Foreskin fibroblast (primary cell): ENCODE measurements at places on chromosomes 12 and 14.

DNA sequence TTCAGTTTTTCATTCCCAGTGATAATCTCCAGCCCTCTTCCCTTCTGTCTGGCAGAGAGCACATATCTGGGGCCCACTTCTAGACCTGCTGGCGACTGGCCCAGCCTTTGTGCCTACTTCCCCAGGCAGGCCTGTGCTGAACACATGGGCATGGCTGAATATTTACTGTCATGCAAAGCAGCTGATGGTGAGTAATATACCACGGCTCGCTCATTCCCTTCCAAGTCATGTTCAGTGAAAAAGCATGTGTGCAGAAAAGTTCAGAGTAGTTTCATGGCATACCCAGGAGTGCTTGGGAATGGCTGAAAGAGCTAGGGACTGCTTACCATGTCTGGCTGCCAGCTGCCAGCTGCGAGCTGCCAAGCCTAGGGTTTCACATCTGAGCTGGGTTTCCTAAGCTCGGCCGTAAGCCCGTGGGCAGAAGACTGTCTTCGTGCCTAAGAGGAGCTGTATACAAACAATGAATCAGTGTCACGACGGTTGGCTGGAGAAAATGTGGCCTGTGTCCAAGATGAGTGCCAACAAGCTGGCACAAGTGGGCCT is 179.9 kb upstream of the PELI2 start:
- DNase-seq: peak; percentile 91

- no peak for DNase-seq
Measured at GRCh38 chr14:45267071-45267470, 14.1 kb upstream of the MIS18BP1 start.

GRCh38 chr12:46933947-46934346 is 108.2 kb upstream of the SLC38A4 start:
- peak; percentile 80 for DNase-seq

DNA sequence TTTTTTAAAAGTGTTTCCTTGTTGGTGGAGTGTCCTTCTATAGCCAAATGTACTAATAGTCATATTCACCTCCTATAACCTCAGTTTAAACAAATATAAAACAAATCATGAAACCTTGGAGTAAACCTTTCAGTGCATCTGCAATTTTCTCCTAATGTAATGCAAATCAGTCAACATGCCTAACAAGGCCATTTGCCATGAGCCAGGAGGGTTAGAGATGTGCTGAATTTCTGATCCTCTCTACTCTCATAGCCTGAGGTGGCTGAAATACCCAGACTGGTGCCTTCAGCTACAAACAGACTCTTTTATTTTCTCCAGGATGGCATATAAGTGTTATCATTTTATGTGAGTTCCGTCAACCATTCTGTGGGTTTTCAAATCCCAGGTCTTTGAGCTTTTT is 908.1 kb downstream of the GALC start:
- DNase-seq: no peak

DNA sequence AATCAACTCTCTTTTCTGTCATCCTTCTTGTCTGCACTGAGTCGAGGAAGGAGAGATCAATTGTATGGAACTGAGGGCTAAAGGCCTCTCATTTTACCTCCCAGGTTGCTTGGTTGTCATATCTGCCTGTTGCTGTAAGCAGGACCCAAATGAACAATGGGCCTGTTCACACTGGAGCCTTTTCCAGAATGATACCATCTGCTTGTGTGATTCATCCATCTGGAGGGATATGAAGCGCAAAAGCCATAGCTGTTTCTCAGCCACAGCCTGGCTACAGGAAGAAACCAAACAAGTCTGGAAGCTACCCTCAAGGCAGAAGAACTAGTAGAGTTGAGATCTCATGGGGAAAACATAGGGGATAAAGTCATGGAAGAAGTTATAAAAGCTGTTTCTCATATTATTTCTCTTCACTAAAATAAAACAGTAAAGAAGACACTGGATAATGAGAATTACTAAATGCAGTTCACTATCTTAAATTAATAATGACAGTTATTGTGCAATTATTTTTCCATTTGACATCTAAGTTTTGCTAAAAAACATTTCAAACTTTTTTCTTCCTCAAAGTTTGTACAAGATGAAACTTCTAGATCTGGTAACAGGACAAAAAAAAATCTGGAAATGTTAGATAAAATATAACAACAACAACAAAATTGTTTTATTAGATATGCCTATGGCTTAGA is 106.3 kb downstream of the SPTSSA start:
- DNase-seq: peak; percentile 77

- DNase-seq: no peak
Measured at GRCh38 chr12:24359418-24359817, 409.9 kb upstream of the SOX5 start.
